ENCODE measurements at places on chromosomes 3 and 15.
A peak's percentile ranks its signal among the peaks of the same experiment; 100 is the strongest.

- no peak for DNase-seq
These were observed 52.6 kb downstream of the NMD3 start for GRCh38 chr3:161273589-161274218.

DNA sequence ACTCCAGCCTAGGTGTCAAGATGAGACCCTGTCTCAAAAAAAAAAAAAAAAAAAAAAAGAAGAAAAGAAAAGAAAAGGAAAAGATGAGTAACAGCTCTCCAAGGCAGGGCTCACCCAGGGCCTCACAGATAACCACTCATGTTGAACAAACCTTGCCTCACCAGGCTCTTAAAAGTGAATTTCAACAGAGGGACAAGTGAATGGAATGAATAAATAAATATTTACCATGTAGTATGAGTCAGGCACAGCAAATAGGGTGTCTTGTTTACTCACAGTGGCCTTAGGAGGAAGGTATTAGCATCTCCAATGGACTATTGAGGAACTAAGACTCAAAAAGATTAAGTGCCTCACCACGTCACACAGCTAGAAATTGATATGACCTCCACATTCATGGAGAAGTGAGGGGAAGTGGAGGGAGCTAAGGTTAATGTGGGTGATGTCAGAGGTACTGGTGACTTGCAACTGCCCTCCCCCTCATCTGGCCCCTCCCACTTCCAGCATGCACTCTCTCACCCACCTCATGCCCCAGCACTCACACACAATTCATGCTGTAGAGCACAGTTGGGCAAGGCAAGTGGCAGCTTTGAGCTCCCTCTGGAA lies 255.5 kb downstream of the UACA start:
- no peak for DNase-seq

- DNase-seq = no peak
These were observed 23.0 kb upstream of the ARPP21 start for GRCh38 chr3:35616346-35616745.

- no peak for DNase-seq
These were observed 1.2 kb downstream of the MKRN3 start for GRCh38 chr15:23566651-23567050.

DNA sequence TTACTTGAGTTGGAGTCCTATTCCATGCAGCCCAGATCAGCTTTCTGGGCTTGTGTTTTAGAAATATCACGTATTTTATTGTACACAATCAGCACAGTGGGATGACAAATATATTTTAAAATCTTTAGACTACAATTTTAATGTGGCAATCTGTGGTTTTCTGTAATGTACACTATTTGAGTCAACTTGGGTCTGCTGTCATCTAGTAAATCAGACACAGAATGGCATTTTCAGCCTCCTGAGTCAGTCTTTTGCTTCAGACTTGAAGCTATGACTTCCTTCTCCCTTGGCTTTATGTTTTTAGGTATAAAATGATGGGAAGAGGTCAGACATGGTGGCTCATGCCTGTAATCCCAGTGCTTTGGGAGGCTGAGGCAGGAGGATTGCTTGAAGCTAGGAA lies 232.1 kb downstream of the NECTIN3 start:
- DNase-seq = no peak

- DNase-seq = no peak
These were observed 226.9 kb downstream of the ADAMTS9 start for GRCh38 chr3:64460877-64461276.

DNA sequence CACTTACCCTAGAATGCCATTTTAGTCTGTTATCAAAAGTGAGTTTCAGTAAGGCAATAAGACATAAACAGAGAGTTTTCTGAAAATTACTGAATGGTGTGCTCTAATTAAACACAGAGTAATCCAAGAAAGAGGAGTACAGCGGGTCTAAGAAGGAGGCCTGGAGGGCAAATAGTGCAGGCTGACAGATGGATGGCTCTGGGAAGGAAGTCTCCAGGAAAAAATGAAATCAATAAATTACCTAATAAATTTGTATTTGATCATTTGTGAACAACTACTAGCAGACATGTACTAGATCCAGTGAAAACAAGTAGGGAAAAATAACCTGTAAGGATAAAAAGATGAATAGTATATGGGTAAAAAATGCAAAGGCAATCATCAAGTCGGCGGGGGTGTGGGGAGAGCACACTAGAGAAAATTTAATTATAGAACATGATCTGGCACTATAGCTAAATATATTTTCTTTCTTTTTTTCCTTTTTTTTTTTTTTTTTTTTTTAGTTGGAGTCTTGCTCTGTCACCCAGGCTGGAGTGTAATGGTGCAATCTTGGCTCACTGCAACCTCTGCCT lies 22.6 kb upstream of the GPD1L start:
- DNase-seq = no peak

DNA sequence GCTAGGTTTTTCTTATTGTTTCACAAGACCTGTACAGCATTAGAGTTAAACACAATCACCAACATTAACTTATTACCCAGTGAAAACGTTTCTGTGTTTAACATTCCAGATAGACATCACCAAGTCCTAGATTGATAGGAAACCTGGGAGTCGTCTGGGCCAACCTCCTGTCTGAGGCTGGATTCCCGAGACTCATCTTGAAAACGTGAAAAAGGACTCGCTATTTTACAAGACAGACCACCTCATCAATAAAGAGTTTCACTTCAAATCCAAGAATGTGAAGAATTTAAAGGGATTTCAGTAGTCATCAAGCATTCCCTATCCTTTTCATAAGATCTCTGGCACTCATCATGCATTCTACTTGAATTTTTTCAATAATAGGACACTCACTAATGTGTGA lies 626.6 kb downstream of the MCTP2 start:
- DNase-seq = no peak

GRCh38 chr3:74390121-74390877 lies 224.2 kb downstream of the CNTN3 start:
- DNase-seq = peak; percentile 32

GRCh38 chr15:70101459-70102113 lies 3.9 kb upstream of the TLE3 start:
- DNase-seq = peak; percentile 85

DNA sequence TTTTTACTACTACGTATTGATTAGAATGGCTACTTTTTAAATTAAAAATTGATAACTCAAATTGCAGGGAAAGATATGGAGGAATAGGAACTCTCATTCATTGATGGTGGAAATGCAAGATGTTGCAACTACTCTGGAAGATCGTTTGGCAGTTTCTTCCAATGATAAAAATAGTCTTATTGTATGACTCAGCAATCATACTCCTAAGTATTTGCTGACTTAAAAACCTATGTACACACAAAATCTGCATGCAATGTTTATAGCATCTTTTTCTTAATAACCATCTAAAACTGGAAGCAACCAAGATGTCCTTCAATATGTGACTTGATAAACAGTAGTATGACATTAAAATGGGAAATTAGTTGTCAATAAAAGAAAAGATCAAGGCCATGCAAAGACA lies 87.4 kb upstream of the LRRC3B start:
- DNase-seq = no peak

DNA sequence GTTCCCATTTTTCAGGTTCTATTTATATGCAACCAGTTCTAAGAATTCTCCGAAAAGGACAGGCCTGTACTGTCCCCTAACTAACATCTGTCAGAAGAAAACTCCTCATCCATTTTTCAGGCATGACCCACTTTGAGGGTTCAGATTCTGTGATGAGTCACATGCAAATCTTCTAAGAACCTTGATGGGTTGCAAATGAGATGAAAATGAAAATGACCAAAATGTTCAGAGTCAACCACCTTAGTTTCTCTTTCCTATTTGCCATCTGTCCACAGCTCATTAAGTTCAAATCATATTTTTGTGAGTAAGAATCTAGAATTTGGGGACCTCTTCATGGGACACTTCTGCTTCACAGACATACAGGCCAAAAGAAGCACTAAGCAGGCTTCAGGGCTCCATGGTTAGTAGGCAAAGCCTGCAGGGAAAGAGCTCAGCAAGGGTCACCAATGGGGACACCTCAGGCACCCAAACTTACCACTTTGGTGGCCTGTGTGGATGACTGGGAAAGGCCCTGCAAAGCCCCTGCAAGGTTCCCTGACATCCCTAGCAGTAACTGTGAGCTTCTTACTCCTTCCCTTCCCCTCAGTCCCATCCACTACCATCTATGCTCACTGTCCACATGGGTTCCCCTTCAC lies 122.0 kb downstream of the WDR76 start:
- no peak for DNase-seq

DNA sequence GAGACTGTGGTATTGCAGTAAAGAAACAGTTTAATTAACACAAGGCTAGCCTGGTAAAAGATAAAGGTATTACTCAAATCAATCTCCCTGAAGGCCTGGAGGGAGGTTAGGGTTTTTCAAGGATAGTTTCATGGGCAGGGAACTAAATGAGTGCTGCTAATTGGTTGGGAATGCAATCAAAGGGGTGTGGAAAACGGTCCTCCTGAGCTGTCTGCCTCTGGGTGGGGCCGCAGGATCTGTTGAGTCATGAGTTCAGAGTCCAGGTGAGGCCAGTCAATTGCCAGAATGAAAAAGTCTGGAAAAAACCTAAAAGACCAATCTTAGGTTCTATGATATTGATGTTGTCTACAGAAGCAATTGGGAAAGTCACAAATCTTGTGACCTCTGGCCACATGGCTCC lies 293.2 kb downstream of the MCTP2 start:
- no peak for DNase-seq

GRCh38 chr3:123157209-123157597 lies 44.5 kb upstream of the SEC22A start:
- DNase-seq = no peak

GRCh38 chr3:197286678-197287077 lies 11.7 kb downstream of the DLG1 start:
- DNase-seq = no peak

GRCh38 chr15:60255390-60255789 lies 142.4 kb downstream of the ANXA2 start:
- no peak for DNase-seq

- DNase-seq = no peak
These were observed 28.9 kb downstream of the RARB start for GRCh38 chr3:25456723-25457670.

GRCh38 chr3:42061025-42061712 lies 30.0 kb upstream of the TRAK1 start:
- no peak for DNase-seq

DNA sequence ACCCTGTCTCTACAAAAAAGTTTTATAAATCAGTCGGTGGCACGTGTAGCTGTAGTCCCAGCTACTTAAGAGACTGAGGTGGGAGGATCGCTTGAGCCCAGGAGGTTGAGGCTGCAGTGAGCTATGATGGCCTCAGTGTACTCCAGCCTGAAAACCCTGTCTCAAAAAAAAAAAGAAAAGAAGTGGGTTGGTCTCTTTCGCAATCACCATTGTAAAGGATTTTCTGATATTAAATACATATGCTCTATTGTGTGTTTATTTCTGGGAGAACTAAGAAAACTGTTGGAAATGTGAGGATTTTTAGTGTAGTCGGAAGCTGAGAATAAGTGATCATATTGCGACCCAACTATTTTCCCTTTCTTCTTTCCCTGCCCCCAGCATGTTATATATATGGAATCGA lies 7.5 kb downstream of the ZNF710 start:
- no peak for DNase-seq

DNA sequence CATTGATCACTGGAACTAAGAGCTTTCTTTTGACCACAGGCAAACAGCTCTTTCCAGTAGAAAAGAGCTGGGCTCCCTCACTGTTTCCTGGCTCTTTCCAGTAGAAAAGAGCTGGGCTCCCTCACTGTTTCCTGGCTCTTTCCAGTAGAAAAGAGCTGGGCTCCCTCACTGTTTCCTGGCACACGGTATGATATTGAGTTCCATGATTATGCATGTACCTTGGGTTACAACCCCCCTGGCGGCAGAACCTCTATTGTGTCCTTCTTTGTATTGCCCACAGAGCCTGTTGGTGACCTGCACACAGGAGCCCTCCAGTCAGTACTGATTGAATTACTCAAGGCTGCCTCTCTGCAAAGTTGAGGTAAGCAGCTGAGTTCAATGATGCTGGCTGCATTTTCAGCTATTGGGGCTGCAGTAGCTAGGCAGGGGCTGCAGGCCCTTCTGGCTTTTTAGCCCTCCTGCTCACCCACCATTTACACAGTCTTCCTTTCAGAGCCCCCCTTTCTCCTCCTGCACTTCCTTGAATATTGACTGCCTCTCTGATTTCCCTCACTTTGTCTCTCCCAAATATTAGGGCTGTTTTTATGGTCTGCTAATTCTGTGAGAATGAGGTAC lies 10.2 kb downstream of the ACKR2 start:
- DNase-seq = no peak

GRCh38 chr3:139159356-139159755 lies 114.7 kb upstream of the PRR23C start:
- DNase-seq = no peak

DNA sequence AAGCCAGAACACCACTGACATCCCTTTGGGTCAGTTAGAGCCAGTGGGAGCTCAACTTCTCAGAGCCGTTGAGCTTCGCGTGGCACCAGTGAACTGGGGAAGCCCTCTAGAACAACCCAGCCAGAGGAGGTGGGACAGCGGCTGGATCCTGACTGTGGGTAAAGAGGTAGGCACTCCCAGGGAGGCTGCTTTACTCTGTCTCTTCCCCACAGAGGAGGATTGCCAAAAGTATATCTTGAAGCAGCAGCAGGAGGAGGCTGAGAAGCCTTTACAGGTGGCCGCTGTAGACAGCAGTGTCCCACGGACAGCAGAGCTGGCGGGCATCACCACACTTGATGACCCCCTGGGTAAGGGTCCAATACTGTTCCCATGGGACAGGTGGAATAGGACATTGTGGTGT lies 1.2 kb downstream of the MYD88 start:
- no peak for DNase-seq

DNA sequence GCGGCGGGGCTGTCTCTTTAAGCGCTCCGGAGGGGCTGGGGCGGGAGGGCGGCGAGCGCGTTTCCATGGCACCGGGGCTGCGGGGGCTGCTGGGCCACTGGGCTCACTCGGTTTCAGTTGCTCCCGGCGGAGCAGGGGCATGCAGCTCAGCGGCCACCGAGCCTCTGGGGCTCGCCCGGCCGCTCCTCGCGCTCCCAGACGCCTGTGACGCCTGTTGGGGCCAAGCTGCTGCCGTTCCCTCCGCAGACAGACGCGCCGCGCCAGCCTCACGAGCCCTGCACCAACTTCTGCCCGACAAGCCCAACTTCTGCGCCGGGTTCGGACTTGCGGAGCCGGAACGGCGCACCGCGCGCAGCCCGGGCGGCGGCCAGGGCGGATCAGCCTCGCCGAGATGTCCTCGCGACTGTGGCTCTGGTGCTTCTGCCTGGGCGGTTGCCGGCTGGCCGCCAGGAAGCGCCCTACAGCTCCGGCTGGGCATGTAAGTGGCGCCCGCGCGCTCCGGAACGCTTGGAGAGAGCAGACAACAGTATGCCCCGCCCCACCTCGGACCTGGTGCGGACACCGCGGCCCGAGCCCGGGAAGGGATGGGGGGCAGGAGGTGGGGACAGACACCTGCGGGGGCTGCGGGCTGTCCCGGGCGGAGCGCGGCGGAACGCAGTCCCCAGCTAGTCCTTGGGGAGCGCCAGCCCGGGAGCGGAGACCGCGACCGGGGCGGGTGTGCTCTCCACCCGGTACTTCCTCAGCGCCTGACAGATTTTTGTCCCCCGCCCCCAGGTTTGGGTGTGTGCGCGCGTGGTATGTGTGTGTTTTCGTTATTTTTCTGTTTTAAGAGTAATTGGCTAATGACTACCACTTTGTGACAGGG lies 154.1 kb upstream of the GOLIM4 start:
- DNase-seq = peak; percentile 73

Data from left hindlimb (tissue), 1 donor.